ENCODE measurements at places on chromosomes 7 and 10.

DNA sequence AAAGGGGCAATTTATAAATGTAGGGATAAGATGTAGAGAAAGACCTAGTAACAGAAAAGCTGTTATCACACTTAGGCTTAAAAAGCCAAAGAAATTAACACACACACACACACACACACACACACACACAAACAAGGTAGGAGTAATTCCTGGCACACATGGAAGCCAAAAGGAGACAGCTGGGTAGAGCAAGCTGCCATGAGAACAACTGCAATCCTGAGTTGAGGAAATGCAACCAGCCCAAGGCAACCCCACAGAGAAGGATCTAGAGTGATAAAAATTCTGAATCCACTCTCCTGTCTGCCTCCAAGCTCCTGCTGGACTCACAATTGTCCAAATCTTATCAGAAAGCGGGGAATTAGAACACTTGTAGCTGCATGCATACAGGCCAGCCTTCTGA is 229.1 kb upstream of the DGKB start:
- H3K27ac ChIP-seq = no peak overlapping the region
- no peaks in the 10 kb centered on the region for H3K4me1 ChIP-seq
- DNase-seq = no peak
- no peak overlapping the region for H3K4me3 ChIP-seq

- peak; percentile 12 for DNase-seq
- no peaks in the 10 kb centered on the region for H3K27me3 ChIP-seq
- H3K27ac ChIP-seq = no peak overlapping the region
- no peaks in the 10 kb centered on the region for H3K4me1 ChIP-seq
- H3K36me3 ChIP-seq = no peaks in the 10 kb centered on the region
These were observed 68.2 kb upstream of the LRGUK start for GRCh38 chr7:134058980-134059379.

DNA sequence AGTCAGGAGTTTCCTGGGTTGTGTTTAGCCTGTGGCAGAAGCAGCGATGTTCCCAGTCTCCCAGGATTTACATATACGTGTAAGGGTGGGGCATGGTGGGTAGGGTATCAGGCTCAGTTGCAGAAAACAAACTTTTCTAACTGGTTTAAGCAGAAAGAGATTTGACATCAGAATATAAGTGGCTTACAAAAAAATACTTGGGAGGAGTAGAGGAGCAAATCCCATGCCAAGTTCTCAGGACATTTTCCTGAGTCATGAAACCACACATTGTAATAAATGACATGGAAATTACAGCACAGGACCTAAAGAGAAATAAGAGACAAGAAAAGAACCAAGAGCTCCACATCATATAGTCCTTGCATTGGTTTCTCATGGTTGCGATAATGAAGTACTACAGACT is 26.2 kb upstream of the FRMD4A start:
- no peak overlapping the region for H3K4me3 ChIP-seq
- peaks cover 30% of the 10 kb centered on the region for H3K27me3 ChIP-seq
- no peak overlapping the region for H3K27ac ChIP-seq
- no peaks in the 10 kb centered on the region for H3K36me3 ChIP-seq

- no peaks in the 10 kb centered on the region for H3K27me3 ChIP-seq
- H3K4me3 ChIP-seq = no peak overlapping the region
These were observed 131.0 kb upstream of the PALS2 start for GRCh38 chr7:24442170-24442777.

DNA sequence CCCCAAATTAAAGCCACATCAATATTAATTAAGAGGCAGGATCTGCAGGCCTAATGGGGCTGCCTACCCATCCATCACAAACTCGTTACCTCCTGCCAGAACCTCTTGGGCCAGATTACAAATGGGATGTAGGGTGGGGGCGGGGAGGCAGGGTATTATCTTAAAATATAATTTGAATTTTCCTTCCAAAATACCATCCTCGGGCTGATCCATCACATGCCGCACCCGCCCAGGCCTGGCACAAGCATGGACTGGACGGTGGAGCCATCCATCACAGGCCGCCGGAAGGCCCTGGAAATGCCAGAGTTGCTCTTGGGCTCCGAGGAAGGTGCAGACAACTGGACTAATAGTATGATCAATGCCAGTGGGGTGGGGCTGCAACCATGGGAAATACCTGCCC is 212.8 kb downstream of the GRID1 start:
- H3K36me3 ChIP-seq = no peaks in the 10 kb centered on the region
- H3K27me3 ChIP-seq = peaks cover 9% of the 10 kb centered on the region
- H3K27ac ChIP-seq = no peak overlapping the region
- no peak for DNase-seq
- H3K4me1 ChIP-seq = no peaks in the 10 kb centered on the region

DNA sequence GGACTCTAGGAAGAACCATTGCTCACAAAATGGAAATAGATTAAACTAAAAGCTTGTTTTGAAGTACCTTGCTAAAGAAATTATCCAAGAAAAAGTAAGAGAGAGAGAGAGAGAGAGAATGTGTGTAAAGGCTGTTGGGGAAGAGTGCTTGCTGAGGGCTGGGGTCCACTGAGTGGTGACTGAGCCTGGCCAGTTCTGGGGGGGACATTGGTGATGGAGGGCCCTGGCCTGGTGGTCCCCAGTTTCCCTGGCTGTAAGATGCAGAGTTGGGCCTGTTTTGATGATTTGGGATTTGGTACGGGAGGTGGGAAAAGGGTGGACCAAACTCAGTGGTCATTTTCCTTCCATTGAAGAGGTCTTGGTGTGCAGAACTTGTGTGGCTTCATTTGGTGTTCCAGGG is 880 bp downstream of the RAMP3 start:
- no peaks in the 10 kb centered on the region for H3K4me1 ChIP-seq
- no peak for DNase-seq
- no peak overlapping the region for H3K4me3 ChIP-seq
- no peak overlapping the region for H3K27ac ChIP-seq

- H3K36me3 ChIP-seq = no peaks in the 10 kb centered on the region
- DNase-seq = no peak
- H3K27me3 ChIP-seq = no peaks in the 10 kb centered on the region
- H3K4me1 ChIP-seq = no peaks in the 10 kb centered on the region
- no peak overlapping the region for H3K27ac ChIP-seq
- H3K4me3 ChIP-seq = no peak overlapping the region
These were observed 240.0 kb downstream of the BICC1 start for GRCh38 chr10:58752665-58753064.

GRCh38 chr7:36040679-36041078 is 112.4 kb upstream of the EEPD1 start:
- no peaks in the 10 kb centered on the region for H3K36me3 ChIP-seq
- DNase-seq = no peak
- H3K4me3 ChIP-seq = no peak overlapping the region
- H3K27me3 ChIP-seq = no peaks in the 10 kb centered on the region

DNA sequence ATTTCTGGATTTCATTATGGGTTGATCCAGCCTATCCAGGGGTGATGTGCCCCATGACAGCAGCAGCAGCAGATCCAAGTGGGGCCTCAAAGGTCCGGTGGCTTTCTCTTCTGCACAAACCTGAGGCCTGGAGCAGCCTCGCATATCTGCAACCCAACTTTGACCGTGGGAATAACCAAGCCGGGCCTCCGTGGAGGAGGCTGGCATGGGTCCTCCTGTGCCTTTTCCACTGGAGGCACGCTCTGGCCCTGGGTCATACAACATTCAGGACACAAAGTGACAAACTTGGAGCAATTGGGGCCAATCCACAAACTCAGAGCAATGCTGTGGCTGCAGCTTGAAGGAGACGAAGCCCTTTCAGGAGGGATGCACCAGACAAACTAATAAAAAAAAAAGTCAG is 330.0 kb upstream of the MKI67 start:
- no peaks in the 10 kb centered on the region for H3K36me3 ChIP-seq
- DNase-seq = no peak
- no peak overlapping the region for H3K27ac ChIP-seq
- peaks cover 4% of the 10 kb centered on the region for H3K27me3 ChIP-seq

DNA sequence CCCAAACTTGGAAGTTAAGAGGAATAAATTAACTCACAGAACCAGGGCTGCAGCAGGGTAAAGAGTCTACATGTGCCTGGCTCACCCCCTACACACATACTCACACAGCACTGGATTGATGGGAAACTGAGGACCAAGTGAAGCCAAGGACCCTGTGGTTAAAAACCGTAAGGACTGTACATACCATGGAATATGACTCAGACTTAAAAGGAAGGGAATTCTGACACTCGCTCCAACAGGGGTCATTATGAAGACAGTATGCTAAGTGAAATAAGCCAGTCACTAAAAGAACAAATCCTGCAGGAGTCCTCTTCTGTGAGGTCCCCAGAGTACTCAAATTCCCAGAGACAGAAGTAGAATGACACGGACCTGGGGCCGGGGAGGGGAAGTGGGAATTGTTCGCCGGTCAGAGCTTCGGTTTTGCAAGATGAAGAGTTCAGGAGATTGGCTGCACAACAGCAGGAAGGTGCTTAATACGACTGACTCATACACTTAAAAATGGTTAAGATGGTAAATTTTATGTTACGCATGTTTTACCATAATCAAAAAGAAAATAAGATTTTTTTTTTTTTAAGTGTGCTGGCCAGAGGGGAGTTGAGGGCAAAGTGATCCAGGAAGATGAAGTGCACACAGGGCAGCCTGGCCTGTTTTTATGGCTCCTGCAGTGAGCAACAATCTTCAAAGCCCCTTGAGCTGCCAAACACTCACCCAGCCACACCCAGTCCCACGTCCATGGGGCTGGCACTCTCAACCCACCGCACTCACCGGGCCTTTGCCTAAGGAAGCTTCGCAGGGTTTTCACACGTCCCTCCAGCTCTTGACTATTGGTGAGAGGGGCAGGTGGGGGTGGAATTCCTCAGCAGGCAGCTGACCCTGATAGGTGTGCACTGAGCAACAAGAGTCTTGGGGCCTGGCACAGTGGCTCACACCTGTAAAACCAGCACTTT is 26.4 kb downstream of the DRGX start:
- no peaks in the 10 kb centered on the region for H3K36me3 ChIP-seq
- peaks cover 10% of the 10 kb centered on the region for H3K27me3 ChIP-seq
- DNase-seq = no peak
- no peak overlapping the region for H3K4me3 ChIP-seq
- no peak overlapping the region for H3K27ac ChIP-seq
- H3K4me1 ChIP-seq = no peaks in the 10 kb centered on the region

GRCh38 chr7:36372156-36372555 is 17.5 kb upstream of the ANLN start:
- no peaks in the 10 kb centered on the region for H3K4me1 ChIP-seq
- H3K4me3 ChIP-seq = no peak overlapping the region
- H3K36me3 ChIP-seq = no peaks in the 10 kb centered on the region
- no peak for DNase-seq

GRCh38 chr7:89602984-89603383 is 551.3 kb upstream of the STEAP1 start:
- no peak overlapping the region for H3K4me3 ChIP-seq
- no peak for DNase-seq
- H3K27me3 ChIP-seq = no peaks in the 10 kb centered on the region

GRCh38 chr10:88707429-88708155 is 1.5 kb downstream of the LIPK start:
- H3K4me1 ChIP-seq = no peaks in the 10 kb centered on the region
- no peaks in the 10 kb centered on the region for H3K27me3 ChIP-seq
- no peaks in the 10 kb centered on the region for H3K36me3 ChIP-seq
- peak; percentile 42 for DNase-seq

- no peaks in the 10 kb centered on the region for H3K27me3 ChIP-seq
- no peak overlapping the region for H3K4me3 ChIP-seq
- H3K4me1 ChIP-seq = peaks cover 8% of the 10 kb centered on the region
- no peak overlapping the region for H3K27ac ChIP-seq
These were observed 131.9 kb downstream of the LYZL1 start for GRCh38 chr10:29420744-29421143.

- peaks cover 9% of the 10 kb centered on the region for H3K4me1 ChIP-seq
- no peak overlapping the region for H3K4me3 ChIP-seq
- H3K36me3 ChIP-seq = no peaks in the 10 kb centered on the region
- H3K27me3 ChIP-seq = peaks cover 6% of the 10 kb centered on the region
These were observed 133.3 kb downstream of the TEX36 start for GRCh38 chr10:125549653-125550052.

DNA sequence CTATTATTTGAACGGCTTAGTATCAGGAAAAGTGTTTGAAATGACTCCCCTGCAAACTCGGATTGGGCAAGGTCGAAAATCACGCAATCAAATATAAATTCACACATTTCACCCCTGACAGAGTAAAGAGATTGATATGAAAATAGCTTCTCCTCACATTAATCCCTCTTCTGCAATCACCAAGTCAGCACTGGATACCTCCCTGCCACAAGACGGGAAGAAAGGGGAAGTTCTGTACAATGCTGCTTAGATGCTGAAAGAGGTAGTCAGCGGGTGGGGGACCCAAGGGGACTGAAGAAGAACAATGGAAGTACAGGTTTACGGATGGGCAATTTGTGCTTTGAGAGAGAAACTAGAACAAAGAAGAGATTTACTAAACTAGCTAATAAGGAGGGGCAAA is 72.0 kb upstream of the ANK3 start:
- DNase-seq = no peak
- H3K27ac ChIP-seq = no peak overlapping the region
- H3K36me3 ChIP-seq = no peaks in the 10 kb centered on the region
- peaks cover 27% of the 10 kb centered on the region for H3K4me1 ChIP-seq
- no peaks in the 10 kb centered on the region for H3K27me3 ChIP-seq

GRCh38 chr7:154984601-154985188 is 18.2 kb downstream of the PAXIP1 start:
- H3K27ac ChIP-seq = no peak overlapping the region
- H3K36me3 ChIP-seq = peaks cover 37% of the 10 kb centered on the region
- H3K27me3 ChIP-seq = no peaks in the 10 kb centered on the region
- DNase-seq = no peak

- DNase-seq = no peak
- no peaks in the 10 kb centered on the region for H3K4me1 ChIP-seq
- no peaks in the 10 kb centered on the region for H3K36me3 ChIP-seq
- H3K4me3 ChIP-seq = no peak overlapping the region
- no peak overlapping the region for H3K27ac ChIP-seq
These were observed 44.1 kb upstream of the CNPY1 start for GRCh38 chr7:155590215-155591018.

DNA sequence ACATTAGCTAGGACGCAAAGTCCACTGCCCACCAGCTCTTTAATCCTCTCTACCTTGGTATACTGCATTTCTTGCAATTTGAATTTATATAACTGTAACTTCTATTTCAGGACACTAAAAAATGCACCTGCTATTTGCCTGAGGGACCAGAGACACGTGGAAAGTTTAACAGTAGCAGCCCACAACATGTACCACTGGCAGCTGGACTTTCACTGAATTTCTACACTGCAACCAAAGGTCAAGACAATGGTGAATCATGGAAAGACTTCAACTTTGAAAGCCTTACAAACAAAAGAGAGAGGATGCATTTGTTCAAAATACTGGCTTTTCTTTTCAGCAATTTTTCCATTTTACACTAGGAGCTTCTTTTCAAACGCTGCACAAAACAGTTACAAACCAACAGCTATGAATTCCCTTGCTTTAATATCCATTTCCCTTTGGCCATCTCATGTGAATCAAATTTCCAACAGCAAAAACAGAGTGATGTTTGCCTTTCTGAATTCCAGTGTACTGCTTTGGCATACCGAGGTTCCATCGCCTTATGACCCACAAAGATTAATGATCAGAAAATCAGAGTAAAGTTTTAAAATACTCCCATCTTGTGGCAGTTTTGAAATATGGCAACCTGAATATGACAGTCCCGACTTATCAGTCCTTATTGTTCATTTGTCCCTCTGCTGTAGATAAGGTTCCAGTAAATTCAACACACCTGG is 29.9 kb upstream of the HNRNPH3 start:
- H3K27me3 ChIP-seq = no peaks in the 10 kb centered on the region
- H3K36me3 ChIP-seq = no peaks in the 10 kb centered on the region
- no peak overlapping the region for H3K4me3 ChIP-seq
- no peak overlapping the region for H3K27ac ChIP-seq
- peaks cover 5% of the 10 kb centered on the region for H3K4me1 ChIP-seq
- DNase-seq = peak; percentile 78

All from A673 (cell line).